ENCODE measurements at places on chromosomes 13 and 19. TPM values are rescaled to one million over a fixed set of nuclear protein-coding genes. Genes with fewer than 3 reads are reported as not detected.

The TEAD2 gene
- 40.3 TPM for total RNA-seq

The CLDN10 gene
- not detected for total RNA-seq

The MISP gene
- total RNA-seq = 15.3 TPM

The ZNF20 gene
- 5.2 TPM for total RNA-seq

The TBXA2R gene
- total RNA-seq = not detected

The MEIOSIN gene
- not detected for total RNA-seq

The MAG gene
- not detected for total RNA-seq

The C2CD4C gene
- total RNA-seq = 0.33 TPM

The IGFL1 gene
- total RNA-seq = 8.7 TPM

The FGF22 gene
- total RNA-seq = not detected

The NFIC gene
- total RNA-seq = 43.7 TPM

The C19orf18 gene
- total RNA-seq = 2.4 TPM

The SIGLECL1 gene
- total RNA-seq = not detected

The IRGC gene
- total RNA-seq = not detected

The UBE2L5 gene
- total RNA-seq = not detected

The OR10H4 gene
- total RNA-seq = not detected

The TTC9B gene
- not detected for total RNA-seq

The HCST gene
- 0.83 TPM for total RNA-seq

The ZNF837 gene
- total RNA-seq = 4.2 TPM

The GPR18 gene
- total RNA-seq = not detected

The TMEM238 gene
- 13.6 TPM for total RNA-seq

The TMPRSS9 gene
- total RNA-seq = not detected

The SMAD9 gene
- total RNA-seq = 1.2 TPM

The INSL3 gene
- not detected for total RNA-seq

The PRR20D gene
- not detected for total RNA-seq

The ADM5 gene
- total RNA-seq = 2.5 TPM

The SLITRK5 gene
- total RNA-seq = not detected

The CYP2F1 gene
- total RNA-seq = not detected

The AMER2 gene
- total RNA-seq = not detected

The NXNL1 gene
- total RNA-seq = not detected

The SIN3B gene
- 67.2 TPM for total RNA-seq

The ATP7B gene
- 12.5 TPM for total RNA-seq

The ZNF681 gene
- total RNA-seq = 1.3 TPM

The VSTM1 gene
- total RNA-seq = not detected

The ZNF285 gene
- total RNA-seq = 4.4 TPM

The MAP4K1 gene
- total RNA-seq = not detected
